Stimulated activated CD8-positive, alpha-beta memory T cell treated with anti-CD3 and anti-CD28 coated beads, Interleukin-2, amount 100 ng/mL, for 48 hours (primary cell): ENCODE measurements at places on chromosomes 4 and X.

DNA sequence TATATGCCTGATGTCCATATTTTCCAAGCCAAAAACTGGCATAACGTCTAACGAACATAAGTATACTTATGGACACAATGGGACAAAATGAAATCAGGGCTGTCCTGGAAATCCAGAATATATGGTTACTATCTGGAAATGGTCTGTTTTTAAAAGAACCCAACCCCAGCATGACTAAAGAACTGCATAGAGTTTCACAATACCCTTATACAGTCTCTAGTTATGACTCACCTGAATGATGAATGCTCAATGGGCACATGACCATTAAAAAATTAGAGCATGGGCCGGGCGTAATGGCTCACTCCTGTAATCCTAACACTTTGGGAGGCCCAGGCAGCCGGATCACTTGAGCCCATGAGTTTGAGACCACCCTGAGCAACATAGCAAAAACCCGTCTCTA is 31.8 kb downstream of the AMMECR1 start:
- no peak for DNase-seq

DNA sequence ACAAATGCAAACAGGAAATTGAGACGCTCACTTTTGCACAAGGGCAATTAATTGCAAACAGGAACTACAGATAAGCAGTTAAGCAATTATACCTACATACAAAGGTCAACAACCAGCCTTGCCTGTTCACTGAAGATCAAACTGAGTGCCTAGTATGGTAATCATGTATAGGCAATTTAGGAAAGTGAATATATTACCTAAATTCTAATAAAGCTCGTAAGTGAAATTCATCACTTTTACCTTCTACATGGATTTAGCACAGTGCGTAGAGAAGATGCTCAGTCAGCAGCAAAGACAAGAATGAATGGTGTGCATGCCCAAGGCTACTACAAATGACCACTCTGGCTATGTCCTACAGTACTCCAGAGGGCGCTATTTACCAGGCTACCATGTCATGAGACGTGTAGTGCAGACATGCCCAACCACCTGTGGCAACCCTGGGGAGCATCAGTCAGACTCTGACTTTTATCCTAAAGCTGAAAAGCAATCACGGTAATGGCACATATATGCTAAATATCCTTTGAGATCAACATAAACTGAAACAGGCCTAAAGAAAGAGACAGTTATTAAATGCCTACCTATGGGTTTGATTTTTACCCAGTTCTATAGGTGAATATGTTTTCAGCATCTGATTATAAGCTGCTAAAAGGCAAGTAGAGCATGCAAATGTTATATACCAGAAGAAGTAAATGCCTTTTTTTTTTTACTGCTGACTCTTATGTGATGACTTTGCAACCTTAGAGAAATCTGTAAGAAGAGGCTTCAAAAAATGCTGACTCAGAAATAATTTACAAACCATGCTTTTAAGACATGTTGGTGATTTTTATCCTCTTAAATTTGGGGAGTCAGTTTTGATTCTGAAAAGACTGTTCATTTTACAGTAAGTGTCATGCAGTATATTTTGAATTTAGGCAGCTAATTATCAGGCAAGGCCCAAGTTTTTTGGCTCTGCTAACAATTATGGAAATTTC is 178.0 kb downstream of the PPP3CA start:
- peak; percentile 15 for DNase-seq

GRCh38 chr4:85777908-85778631 is 303.1 kb downstream of the ARHGAP24 start:
- DNase-seq = no peak

- no peak for DNase-seq
Measured at GRCh38 chr4:101083131-101083530, 264.2 kb downstream of the PPP3CA start.

DNA sequence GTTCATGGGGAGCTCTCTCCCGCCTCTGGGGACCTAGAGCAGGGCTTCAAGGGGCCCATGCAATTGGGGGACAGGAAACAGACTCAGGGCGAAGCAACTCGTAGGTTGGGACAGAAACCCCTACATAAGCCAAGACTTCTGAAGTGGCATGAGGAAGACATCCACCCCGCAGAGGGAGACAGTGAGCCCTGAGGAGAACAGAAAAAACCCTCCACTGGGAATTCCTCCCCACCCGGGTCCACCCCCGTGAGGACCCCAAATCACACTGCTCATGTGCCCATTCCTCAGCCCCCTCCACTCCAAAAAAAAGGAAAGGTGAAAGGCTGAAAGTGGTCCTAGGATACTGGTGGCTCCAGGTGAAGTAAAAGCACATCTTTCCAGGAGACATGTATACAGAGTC is 74.0 kb downstream of the CPZ start:
- no peak for DNase-seq

DNA sequence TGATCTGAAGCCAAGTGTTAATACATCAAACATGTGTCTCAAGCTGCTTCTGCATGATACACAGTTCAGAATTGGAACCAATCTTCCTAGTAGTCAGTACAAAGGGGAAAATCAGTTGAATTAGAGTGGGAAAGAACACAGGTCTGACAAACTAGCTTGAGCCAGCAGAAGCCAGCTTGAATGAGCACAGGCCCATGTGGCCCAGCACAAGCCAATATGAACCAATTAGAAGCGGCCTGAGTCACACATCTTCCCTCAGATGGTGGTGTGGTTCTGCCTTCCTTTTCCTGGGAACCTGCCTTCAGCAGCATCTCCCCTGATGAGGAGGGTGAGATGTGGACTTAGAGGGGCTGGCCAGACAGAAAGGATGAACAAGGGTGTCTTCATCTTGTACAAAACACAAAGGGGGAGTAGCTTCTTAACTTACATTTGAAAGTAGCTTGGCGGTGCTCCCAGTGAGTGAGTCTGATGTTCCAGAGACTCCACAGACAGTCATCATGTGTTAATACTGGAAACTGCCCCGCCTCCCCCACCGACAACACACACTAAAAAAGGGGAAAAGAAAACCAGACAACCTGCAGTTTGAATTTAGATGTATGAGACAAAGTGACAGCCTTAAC is 72.0 kb downstream of the FRMPD4 start:
- no peak for DNase-seq

DNA sequence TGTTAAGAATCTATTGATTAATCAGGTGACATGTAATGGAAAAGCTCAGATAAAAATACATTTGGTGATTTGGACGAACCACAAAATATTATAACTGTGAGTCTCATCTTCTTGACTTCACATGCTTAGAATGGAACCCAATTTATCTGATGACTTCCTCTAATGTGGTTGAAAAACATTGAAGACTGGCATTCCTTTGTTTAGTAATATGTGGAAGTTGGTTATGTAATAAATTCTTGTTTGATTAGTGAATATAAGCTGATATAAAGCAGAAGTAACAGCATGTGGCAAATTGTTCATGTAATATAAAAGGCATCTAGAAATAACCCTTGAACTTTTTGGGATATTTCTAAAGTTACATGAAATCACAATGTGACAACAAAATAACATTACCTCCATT is 9.7 kb downstream of the GIMD1 start:
- DNase-seq = no peak

- DNase-seq = no peak
Measured at GRCh38 chrX:41542135-41542534, 95.0 kb downstream of the NYX start.

DNA sequence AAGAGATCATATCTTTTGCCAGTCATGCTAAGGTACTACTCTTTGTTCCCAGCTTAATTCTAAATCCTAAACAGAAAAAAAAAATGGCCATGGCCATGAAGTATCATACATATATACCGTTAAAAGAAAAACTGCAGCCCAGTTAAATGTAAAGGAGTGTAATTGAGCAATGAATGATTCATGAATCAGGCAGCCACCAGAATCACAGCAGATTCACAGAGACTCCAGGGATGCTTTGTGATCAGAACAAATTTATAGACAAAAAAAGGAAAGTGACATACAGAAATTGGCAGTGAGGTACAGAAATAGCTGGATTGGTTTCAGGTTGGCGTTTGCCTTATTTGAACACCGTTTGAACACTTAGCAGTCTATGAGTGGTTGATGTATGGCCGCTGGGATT is 42.1 kb upstream of the PDGFC start:
- DNase-seq = no peak

GRCh38 chr4:56668267-56668666 is 12.8 kb downstream of the HOPX start:
- no peak for DNase-seq

GRCh38 chrX:85611926-85612325 is 232.5 kb upstream of the POF1B start:
- no peak for DNase-seq

GRCh38 chr4:125649452-125649851 is 334.7 kb downstream of the FAT4 start:
- no peak for DNase-seq

- no peak for DNase-seq
Measured at GRCh38 chr4:75699299-75699698, 25.1 kb upstream of the USO1 start.

DNA sequence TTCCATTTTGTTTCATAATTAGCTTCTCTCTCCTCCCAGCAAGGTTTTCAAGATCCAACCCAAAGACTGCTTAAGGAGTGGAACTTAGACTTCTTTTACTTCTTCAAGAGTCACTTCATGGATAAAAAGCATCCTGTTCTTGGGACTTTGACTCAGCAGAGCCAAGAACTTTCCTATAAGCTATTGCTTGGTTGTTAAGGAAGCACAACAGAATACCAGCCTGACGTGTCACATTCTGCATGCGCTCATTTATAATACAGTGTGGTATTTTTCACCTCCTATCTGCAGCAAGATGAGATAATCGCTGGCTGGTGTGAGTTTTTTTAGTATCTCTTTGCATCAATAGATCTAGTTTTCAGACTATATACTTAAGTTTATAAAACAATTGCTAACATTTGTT is 152.1 kb downstream of the PALLD start:
- no peak for DNase-seq

DNA sequence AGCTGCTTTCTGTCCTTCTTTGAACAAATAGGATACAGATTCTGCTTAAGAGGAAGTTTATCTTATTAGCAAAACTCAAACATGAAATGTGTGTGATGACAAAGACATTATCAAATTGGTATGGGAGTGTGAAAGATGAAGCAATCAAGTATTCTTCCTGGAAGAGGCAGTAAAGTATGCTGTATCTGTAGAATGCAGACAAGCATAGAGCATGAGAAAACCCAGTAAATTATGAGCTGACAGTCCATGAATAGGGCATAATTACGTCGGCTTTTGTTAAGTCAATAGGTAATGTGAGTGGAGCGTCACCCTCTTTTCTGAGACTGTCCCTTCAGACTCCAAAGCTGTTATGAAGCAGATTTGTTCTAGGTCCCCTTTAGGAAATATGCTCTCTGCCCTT is 458.6 kb upstream of the NWD2 start:
- no peak for DNase-seq

DNA sequence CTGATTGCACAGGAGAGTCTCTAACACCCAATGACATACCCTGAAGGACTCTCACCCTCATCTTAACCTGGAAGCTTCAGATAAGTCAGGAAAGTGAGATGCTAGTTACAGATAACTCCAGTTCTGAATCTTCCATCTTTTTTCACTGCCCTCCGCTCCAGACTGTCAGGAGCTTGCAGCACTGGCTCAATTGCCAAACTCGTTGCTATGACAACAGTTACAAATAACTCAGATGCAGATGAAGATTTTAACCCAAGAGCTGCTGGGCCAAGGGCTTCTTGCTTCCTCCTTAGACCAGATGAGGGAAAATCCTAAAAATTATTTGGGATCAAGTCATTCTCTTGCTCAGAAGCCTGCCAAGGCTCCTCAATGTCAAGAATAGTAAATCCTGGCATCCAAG is 109.1 kb upstream of the HUWE1 start:
- no peak for DNase-seq

GRCh38 chr4:109183931-109184490 is 118.4 kb downstream of the COL25A1 start:
- no peak for DNase-seq

DNA sequence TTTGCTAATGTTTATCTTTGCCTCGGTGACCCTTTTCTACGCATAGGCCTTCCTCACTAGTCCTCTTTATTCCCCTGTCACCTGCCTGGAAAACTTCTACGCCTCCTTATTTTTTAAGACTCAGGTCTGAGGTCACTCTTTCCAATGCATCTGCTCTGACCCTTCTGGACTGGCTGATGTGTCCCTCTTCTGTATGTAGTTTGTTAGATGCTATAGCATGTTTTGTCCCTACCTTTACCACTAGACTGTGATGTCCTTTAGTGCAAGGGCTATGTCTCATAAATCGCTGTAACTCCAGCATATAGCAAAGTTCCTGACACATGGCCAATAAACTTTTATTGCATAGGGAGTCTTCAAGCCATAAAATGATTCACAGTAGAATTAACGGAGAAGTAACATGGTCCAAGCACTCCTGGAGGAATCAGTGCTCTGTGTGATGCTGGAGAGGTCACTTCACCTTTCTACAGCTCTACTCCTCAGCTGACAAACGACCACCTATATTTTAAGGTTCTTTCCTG is 872.5 kb upstream of the SLIT2 start:
- no peak for DNase-seq

DNA sequence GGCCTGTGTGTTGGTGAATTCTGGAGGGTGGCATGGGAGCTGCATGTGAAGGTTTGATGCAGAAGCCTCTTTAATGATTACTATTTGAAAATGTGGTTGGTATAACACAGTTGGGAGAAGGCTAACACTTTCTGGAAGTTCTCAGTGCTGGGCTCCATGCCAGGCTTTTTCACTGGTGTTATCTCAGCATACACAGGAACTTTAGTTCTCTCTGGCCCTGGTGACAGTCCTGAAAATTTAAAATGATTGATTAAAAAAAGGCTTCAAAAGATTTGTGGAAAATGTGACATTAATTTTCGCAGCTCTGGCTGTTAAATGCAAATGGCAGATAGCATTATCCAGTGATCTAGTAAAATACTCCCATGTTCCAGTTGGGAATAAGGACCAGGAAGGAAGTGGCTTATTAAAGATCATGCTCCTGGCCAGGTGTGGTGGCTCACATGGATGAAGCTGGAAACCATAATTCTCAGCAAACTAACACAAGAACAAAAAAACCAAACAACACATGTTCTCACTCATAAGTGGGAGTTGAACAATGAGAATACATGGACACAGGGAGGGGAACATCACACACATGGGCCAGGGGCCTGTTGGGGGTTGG is 36.6 kb downstream of the DIPK2B start:
- no peak for DNase-seq

DNA sequence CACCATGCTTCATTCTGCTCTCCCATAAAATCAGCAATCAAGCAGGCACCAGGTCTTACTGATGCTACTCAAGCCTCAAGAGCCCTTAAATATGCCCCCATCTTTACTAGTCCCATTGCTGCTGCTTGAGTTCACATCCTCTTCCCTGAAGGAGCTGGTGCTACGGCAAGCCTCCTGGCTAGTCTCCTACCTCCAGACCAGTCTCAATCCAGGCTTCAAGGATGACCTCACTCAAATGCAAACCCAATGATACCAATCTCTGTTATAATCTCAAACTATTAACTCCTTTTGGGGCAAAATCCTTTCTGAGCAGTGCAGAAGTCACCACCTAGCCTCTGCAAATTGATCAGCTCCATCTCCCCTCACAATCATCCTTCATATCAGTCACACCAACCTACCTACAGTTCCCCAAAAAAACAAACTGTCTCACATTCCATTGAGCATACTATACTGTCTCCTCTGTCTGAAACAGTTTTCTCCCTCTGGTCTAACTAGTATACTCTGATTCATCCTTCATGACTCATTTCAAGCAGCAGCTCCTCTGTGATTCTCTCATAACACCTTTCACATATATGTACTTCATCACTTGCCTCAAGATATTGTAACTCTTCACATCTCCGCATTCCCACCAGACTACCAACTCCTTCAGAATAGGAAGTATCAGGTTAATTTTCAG is 30.0 kb downstream of the PAPSS1 start:
- DNase-seq = no peak

- DNase-seq = no peak
Measured at GRCh38 chr4:7842384-7843279, 97.0 kb downstream of the AFAP1 start.

- DNase-seq = no peak
Measured at GRCh38 chr4:67929426-67929825, 33.9 kb downstream of the TMPRSS11A start.
